ENCODE measurements at places on chromosomes 2 and 18.

GRCh38 chr2:32844253-32844652, 102.5 kb upstream of the LTBP1 start:
- DNase-seq: no peak

DNA sequence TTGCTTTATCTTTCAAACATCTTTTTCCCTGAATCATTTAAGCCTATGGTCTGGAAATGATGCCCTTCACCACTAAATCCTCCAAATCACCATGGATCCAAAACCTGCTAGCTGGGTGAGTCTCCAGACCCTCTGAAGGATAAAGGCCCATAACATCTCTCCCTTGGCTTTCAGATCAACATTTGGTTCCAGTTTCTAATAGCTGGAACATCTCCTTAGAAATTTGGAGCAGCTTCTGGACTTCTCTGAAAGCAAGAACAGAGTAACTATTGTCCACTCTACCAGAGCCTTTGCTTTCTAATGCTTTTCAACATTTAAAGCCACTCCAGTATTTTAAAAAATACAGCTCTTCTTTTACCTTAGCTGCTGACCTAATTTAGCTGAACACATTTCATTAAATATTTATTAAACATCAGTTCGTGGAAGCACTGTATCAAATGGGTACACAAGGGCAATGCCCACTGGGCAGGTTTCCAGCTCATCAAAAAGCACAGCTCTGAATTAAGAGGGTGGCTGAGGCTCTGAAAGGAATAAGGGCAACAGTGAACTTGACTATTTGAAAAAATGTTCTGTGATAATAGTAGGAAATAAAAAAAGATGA, 75.3 kb downstream of the GALNT3 start:
- DNase-seq: no peak

DNA sequence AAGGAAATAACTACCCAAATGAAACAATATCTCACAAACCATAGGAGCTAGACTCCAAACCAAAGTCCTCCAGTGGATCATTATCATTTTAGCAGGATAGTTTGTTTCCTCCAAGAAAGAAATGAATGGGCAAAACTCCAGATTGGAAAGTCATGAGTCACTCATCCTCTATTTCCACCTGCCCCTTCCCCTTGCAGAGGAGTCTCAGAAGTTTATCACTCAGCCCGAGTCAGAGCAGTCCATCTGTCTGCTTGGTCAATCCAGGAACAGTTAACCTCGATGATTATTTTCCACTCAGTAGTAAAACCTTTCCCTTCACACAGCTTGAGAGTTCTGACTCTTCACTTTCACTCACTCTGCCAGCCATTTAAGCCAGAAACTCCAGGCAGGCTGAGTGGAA, 462.2 kb downstream of the BCL11A start:
- no peak for DNase-seq

GRCh38 chr2:19078709-19079108, 279.7 kb downstream of the OSR1 start:
- no peak for DNase-seq

GRCh38 chr2:233007739-233008138, 5.3 kb downstream of the NGEF start:
- no peak for DNase-seq

GRCh38 chr2:24024018-24024417, 14.1 kb downstream of the MFSD2B start:
- no peak for DNase-seq

- no peak for DNase-seq
Observed at GRCh38 chr2:118854507-118855345, 7.3 kb upstream of the EN1 start.

- DNase-seq: no peak
Observed at GRCh38 chr2:118319271-118319684, 231.0 kb downstream of the INSIG2 start.

GRCh38 chr18:78994977-78995582, 15.5 kb downstream of the SALL3 start:
- no peak for DNase-seq

- no peak for DNase-seq
Observed at GRCh38 chr18:10025711-10026670, 112.2 kb downstream of the VAPA start.

- DNase-seq: no peak
Observed at GRCh38 chr2:86052676-86053075, 53.0 kb downstream of the POLR1A start.

- no peak for DNase-seq
Observed at GRCh38 chr2:24365051-24365450, 4.7 kb upstream of the ITSN2 start.

GRCh38 chr2:74417197-74417596, 4.2 kb downstream of the C2orf81 start:
- DNase-seq: no peak

DNA sequence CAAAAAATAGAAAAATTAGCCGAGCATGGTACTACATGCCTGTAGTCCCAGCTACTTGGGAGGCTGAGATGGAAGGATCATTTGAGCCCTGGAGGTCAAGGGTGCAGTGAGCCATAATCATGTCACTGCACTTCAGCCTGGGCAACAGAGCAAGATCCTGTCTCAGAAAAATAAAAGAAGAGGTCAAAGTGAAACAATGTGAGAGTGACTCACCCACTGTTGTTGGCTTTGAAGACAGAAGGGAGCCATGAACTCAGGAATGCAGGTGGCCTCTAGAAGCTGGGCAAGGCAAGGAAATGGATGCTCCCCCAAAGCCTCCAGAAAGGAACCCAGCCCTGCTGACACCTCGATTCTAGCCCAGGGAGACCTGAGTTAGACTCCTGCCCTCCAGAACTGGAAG, 3.7 kb upstream of the TMEM214 start:
- DNase-seq: no peak

GRCh38 chr2:77664491-77664890, 142.3 kb upstream of the LRRTM4 start:
- no peak for DNase-seq

GRCh38 chr2:9830685-9831410, 12.4 kb upstream of the TAF1B start:
- DNase-seq: no peak

DNA sequence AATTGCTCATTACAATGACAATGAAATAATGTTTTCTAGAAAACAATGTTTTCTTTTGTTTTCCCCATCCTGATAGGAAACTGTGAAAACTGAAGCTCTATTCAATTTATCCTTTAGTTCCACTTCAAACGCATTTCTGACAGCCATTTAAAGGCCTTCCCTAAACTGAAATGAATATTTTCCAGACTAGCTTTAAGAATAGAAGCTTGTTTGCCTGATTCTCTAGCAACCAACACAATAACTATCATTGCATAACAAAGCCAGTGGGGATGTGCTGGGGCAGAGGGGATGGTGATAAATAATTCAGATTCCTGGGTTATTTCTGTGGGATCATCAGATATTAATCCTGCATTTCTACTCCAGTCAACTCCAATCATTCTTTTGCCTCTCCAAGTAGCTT, 427.1 kb downstream of the RND3 start:
- DNase-seq: no peak

All from CD4-positive, alpha-beta T cell treated with Interleukin-2 at 100 ng/mL for 4 hours (primary cell).